ENCODE measurements at places on chromosomes 6 and 20.

DNA sequence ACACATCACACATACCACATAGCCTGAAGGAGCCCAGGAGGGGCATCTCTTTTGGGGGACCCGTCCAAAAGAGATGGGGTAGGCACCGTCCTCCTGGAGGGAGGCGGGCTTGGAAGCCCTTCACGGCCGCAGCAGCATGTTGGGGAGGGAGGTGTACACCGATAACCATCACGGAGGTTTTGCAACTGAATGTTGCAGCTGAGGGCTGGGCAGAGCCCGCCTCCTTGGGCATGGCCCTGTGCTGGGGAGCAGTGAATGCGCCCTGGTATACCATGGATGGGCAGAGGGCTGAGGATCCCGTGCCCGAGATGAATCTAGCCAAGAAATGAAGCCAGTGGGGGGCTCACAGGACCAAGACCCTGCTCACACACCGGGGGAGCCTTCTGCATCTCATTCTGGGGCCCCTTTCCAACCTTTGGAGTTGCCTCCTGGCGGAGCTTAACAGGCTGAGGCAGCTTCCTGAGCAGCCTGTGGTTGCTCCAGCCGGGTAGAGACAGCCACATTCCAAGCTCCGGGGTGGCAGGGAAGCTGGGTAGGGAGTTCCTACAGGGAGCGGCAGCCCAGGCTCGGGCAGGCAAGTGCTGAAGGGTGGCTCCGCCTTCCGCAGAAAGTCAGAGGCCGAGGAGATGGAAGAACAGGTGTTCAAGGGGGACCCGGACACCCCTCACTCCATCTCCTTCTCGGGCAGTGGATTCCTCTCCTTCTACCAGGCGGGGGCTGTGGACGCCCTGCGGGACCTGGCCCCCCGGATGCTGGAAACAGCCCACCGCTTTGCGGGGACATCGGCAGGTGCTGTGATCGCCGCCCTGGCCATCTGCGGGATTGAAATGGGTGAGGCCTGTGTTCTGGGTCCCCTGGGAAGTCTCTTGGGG lies at the start of gene PNPLA1:
PNPLA1 (plus strand) TSS at position 227 of the 872 bp plus-strand sequence; CDS start at position 627, 400 bp downstream.
- no peak for DNase-seq

DNA sequence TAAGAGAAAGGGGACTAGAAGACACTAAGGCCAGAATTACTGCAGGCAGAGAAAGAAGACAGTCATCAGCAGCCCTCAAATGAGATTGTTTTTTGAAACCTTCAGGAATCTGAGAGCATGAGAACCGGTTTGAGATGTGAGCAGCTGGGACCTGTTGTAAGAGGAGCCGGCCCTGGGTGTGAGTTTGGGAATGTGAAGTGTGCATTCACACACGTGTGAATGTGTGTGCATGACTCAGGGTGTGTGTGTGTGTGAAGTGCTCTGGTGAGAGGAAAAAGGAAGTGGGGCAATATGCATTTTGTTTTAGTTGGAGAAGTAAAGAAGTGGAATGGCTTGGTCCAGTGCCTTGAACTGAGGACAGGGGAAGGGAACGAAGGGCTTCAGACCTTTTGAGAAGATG lies 4.3 kb downstream of the SCUBE3 start:
- DNase-seq: no peak

GRCh38 chr6:1592852-1593251 lies 16.9 kb upstream of the FOXC1 start:
- DNase-seq: no peak

- peak; percentile 73 for DNase-seq
Measured at GRCh38 chr6:26234421-26235301, 130.3 kb upstream of the BTN3A2 start.

DNA sequence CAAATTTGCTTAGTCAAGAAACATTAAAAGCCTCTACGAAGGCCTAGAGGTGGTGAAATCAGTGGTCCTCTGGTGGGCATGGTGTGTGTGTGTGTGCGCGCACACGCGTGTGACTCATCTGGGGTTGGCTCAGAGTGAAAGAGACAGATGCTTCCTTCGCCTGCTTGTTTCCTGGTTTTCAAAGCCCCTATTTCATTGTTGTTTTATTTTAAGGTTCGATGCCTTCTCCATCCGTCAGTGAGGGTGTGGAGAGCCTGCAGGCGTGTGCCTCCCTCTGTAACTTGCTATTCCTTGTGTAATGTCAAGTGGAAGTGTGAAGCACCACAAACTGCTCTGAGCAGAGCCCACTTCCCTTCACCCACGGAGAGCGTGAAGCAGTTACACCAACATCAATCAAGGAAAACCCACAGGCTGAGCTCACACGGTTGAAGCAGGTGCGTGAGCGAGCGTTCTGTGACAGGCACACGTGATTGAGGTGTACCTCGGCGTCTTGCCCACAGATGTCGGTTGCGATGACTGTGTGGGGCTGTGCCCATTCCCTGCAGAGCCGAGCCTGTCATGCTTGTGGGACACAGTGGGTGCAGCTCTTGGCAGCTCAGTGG lies 233.9 kb downstream of the PRL start:
- DNase-seq: no peak

GRCh38 chr20:7879883-7880282 lies 60.4 kb downstream of the HAO1 start:
- no peak for DNase-seq

DNA sequence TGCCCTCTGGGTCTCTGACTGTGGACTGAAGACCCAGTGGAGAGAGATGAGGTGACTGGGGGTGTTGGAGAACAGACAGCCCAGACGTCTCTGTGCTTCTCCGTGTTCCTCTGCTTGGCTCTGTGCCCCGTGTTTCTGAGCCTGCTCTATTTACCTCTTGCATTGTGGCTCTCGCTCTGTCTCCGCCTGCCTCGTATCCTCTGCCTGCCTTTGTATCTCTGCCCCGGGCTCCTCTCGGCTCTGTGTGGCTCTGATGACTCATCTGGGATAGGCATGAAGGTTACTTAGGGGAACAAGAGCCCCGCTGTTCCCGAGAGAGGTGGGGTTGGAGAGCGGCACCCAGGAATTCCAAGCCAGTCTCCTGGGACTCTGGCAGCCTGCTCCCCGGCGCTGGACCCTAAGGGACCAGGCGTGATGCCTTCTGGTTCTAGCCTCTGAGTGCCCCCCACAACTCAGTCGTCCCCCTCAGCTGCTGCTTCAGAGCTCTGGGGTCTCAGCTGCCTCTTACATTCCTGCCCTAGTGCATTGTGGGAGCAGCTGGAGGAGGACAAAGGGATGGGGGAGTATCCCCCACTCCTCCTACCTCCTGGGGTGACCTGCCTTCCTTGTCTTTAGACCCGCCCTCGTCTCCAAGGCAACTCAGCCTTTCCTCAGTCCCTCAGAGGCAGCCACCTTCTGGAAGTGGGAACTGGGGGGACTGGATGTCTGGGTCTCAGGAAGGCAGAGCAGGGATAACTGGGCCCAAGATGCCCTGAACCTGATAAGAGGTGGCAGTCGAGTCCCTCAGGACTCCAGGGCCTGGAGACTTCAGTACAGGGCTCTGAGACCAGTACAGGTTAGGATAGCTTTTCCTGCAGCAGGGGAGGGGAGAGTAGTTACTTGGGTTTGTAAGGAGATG lies 1.9 kb downstream of the DDR1 start:
- DNase-seq: peak; percentile 91

GRCh38 chr6:29791162-29791561 lies 36.5 kb upstream of the HLA-G start:
- no peak for DNase-seq

DNA sequence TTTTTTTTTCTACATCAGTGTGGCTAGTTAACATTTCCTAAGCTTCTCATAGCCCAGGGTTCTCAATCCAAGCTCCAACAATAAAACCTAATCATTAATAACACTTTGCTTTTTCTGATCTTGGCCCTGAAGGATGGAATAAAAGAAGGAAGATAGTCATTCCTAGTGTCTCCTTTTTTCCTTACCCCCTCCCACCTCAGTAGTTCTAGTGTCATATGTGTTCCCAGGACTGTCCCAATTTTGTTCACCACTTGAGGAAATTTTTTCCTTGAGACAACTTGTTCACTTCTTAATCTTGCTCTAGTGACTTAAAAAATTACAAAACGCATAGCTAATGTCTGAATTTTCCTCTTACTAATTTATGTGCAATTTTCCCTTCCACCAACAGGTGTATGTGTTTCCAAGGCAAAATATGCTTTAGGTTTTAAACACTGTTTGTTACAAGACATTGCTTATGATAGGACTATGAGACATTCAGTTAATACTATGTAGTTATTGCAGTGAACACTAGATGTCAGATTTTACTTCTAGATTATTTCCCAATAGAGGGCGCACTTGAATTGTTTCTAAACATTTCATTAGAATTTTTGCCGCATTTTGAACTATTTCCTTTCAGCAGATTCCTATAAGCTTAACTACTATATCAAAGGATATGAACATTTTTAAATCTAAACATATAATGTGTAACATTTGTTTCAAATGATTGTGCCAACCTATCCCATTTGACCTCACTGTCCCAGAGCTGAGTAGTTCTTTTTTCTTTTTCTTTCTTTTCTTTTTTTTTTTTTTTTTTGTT lies 18.5 kb upstream of the C6orf141 start:
- peak; percentile 55 for DNase-seq

GRCh38 chr20:1902188-1902587 lies 7.0 kb downstream of the SIRPA start:
- no peak for DNase-seq

GRCh38 chr6:108945681-108946159 lies 97.5 kb downstream of the ARMC2 start:
- no peak for DNase-seq

DNA sequence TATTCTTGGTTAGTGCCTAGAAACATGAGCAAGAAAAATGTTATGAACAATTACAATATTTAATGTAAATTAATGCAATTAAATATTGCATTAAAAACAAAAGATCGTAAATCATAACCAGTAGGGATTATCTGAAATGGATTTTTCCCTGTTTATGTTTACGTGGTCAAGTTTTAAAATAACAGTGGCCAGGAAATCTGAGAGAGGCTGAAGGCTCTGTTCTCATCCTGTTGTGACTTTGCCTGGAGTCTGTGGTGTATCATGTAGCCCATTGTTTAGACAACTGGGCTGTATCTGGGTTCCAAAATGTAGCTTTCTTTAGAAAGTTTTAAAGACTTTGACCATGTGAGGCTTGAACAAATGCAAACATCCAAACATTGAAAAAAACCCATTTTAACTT lies 2.4 kb downstream of the MYO6 start:
- DNase-seq: no peak

GRCh38 chr6:39333644-39334438 lies 11.3 kb upstream of the KCNK16 start:
- no peak for DNase-seq

DNA sequence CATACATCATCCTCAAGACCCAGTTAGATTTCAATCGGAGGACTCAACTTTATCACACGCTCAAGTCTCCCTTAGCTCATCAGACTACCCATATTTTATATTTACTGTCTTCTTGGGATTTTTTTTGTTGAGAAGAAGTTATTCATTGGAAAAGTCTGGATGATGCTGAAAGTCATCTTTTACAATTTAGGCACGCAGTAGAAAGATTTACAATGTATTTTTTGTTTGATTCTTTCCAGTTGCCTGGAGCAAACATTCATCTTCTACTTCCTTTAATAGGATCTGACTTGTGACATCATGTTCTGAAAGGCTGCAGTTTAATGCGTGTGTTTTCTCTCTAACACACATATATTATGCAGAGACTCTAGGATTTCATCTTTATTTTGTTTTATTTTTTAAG lies 235.7 kb downstream of the DOK5 start:
- DNase-seq: no peak

DNA sequence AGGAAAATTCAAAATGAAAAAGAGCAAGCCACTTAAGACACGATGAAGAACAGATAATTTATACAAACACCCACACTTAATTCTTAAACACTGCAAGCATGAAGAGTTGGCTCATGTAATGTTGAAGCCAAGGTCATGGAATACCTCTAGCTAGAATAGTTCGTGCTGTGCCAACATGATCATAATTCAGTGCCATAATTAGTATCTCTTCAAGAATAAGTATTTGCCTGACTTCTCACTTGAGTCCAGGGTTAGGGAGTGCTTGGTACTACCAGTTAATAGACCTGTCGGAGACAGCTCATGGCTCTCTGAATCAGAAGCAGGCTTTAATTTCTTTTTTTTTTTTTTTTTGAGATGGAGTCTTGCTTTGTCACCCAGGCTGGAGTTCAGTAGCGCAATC lies 206.3 kb downstream of the UNC5CL start:
- no peak for DNase-seq

DNA sequence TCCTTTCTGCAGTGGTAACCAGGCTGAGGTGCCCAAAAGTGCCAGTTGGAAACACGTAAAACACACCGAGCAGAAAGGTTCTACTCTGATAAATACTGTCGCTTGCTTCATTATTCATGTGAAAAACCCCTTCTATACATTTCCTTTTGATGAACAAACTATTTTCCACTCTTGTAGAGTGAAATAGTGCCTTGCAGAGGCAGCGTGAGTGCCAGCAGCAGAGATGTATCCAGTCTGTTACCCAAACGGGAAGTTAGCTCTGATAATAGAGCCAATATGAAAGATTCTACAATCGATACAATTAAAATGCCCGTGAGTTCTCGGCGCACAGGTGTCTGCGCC lies 1.5 kb downstream of the ZBTB46 start:
- DNase-seq: no peak

GRCh38 chr20:16432466-16433292 lies 140.6 kb downstream of the KIF16B start:
- DNase-seq: no peak

GRCh38 chr6:33850296-33850695 lies 46.5 kb upstream of the MLN start:
- DNase-seq: no peak

GRCh38 chr6:144756469-144756868 lies 471.3 kb downstream of the UTRN start:
- no peak for DNase-seq

DNA sequence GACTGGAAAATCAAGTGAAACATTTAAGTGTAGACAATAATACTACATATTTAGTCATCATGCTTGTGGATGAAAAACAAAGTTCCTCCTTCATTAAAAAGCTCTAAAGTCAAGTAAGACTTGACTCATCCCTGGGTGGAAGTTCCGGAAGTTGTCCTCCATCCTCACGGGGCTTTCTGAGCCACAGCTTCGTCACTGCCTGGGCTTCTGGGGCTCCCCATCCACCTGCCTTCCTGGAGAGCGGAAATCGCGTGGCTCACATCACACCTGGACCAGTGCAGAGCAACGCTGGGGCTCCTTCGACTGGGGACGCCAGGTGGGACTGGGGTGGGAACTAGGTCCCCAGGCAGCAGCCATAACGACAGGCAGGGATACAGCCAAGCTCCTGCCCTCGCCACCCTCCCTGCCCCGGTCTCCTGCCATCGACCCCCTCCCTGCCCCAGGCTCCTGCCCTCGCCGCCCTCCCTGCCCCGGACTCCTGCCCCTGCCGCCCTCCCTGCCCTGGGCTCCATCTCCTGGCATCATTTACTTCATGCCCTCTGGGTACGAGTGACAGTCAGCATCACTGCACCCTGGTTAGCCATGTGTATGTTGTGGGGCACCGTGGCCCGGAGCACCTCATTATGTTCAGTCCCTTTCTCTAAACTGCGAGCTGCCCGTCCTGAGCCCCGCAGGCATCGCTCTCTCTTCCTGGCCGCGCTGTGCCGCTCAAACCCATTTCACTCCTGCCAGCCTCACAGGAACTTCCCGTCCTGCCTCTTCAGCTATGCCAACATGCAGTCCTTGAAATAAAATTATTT lies 12.9 kb downstream of the THBS2 start:
- DNase-seq: no peak
